ENCODE measurements at places on chromosomes 5 and 9.

DNA sequence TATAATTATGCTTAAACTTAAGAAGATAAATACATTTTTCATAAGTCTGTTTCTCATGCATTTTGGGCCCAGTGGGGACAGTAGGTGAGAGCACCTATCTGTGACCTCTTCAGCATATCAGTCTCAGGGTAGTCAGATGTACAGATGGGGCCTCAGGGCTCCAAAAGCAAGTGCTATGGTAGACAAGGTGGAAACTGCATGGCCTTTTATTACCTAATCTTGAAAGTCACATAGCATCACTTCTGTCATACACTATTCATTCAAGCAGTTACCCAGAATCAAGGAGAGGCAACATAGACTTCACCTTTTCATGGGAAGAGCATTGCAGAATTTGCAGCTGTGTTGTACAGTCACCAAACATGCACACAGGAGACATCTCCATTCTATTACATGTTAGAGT, 94.8 kb downstream of the SV2C start:
- no peak for DNase-seq

- DNase-seq: no peak
Observed at GRCh38 chr5:176425138-176425537, 8.8 kb upstream of the CLTB start.

DNA sequence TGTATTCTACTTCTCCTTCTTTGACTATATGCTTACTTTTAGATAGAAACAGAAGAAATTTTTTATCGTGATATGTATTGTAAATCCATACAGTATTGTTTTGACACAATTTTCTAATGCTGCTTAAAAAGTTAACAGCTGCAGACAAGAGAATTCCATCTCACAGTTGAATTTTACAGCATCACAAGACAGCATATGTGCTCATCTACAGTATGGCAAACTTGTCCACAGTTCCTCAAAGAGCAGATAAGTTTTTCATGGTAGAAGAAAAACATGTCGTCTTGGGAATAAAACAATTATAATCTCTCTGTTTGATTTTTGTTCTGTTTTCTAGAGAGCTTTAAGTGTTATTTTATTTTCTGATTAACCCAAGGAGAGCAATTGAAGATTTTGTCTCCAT, 438.5 kb upstream of the NUDT12 start:
- DNase-seq: no peak

DNA sequence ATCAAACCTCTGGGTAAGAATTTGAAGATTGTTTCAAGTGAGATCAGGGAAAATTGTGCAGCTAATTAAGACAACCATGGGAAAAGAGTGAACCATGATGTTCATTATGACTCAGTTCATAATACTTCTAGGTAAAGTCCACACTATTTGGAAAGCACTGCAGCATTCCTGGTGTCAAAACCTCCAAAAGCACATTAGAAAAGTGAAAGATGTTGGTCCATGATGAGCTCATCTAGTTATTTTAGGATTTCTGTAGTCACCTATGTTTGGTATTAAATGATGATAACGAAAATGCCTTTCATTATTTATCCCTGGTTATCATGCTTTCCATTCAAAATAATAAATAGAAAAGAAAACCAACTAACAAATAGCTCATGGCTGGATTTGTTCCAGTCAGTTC, 49.1 kb downstream of the PTCD2 start:
- DNase-seq: no peak

DNA sequence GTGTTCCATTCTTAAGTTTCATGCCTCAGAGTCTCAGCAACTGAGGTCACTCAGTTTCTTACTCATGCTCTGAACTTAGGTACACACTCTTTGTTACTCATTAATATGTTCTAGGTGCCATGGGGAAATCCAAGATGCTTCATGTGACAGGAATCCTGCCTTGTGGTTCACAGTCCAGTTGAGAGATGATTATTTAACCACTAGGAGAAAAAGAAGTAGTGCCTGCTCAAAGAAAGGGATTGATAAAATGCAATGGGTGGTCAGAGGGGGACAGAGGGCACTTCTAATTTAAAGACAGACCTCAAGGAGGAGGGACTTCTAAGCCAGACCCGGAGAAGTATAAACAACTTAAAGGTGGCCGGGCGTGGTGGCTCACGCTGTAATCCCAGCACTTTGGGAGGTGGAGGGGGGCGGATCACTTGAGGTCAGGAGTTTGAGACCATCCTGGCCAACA, 69.0 kb downstream of the UGCG start:
- no peak for DNase-seq

DNA sequence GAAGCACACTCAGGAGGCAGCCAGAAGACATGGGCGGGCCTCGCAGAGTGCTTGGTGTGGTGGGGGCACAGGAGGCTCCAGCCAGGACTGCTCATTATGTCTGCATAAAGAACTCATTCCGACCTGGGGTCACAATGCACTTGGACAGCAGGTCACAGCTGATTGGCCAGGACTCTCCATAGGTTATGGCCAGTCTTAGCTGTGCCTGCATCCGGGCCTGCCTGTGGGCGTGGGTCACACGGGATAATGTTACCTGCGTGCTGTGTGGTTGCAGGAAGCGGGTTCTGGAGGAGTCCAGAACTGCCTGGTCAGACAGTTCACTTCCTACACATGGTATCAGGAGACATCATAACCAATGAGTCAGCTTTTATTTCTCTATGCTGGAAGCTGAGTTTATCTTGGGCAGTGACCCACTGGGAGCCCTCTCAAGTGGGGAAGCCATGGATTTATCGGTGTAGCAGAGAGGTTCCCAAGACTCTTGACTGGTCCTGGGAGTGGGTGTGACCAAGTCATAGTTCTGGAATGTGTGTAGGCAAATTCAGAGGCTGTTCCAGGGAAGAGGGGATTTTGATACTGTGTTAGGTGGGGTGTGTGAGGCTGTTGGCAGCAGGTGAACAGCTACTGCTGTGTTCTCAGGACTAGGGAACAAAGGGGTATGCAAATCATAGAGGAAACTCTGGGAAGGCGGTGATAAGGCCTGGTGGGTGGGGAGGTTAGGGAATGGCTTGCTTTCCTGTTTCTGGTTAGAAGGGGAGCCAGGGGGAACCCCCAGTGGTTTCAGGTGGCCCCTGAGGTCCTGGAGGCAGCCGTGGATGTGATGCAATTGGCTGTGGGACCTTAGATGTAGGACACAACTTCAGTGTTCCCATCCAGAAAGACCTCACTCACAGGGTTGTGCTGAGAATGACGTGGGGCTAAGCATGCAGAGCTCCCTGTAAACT, 51.3 kb downstream of the ARHGEF37 start:
- no peak for DNase-seq

GRCh38 chr5:103263054-103263453, 4.5 kb downstream of the MACIR start:
- no peak for DNase-seq

DNA sequence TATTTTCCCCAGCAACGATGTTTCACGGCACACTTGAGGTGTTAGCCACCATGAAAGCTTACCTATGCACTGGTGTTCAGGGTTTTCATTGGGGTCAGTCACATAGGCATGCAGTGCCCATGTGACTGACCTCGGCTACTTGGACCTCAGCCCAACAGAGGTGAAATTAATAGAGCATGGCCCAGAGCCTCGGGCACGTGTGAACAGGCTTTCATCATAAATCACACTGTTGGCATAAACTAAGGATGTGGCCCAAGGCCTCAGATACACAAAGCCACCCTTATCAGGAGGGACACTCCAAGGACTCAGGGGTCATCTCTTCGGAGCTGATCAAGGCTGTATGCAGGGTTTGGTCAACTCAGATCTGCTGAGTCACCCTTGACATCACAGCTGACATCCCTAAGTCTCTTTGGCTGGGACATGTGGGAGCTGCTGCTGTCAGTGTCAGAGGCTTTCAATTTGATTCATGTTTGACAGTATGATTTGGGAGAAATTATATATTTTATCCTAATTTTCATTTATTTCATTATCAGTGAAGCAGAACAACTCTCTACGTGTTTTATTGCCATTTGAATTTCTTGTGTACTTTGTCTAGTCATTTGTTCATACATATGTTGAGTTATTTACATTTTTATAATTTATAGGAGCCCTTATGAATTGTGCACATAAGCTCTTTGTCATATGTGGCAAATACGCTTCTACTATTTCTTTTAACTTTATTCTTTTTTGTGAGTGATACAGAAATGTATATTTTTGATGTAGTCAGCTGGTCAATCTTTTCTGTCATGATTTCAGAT, 59.7 kb upstream of the ANKRD33B start:
- DNase-seq: no peak

GRCh38 chr5:168422431-168422830, 63.8 kb upstream of the RARS1 start:
- no peak for DNase-seq

DNA sequence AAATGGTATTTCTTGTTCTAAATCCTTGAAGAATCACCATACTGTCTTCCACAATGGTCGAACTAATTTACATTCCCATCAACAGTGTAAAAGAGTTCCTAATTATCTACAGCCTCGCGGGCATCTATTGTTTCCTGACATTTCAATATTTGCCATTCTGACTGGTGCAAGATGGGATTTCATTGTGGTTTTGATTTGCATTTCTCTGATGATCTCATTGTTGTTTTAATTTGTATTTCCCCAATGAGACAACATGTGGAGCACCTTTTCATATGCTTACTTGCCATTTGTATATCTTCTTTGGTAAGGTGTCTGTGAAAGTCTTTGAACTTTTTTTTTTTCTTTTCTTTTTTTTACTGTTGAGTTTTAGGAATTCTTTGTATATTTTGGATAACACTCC, 473.6 kb downstream of the KCTD16 start:
- DNase-seq: no peak

GRCh38 chr9:37262410-37262809, 142.0 kb downstream of the ZCCHC7 start:
- DNase-seq: no peak

DNA sequence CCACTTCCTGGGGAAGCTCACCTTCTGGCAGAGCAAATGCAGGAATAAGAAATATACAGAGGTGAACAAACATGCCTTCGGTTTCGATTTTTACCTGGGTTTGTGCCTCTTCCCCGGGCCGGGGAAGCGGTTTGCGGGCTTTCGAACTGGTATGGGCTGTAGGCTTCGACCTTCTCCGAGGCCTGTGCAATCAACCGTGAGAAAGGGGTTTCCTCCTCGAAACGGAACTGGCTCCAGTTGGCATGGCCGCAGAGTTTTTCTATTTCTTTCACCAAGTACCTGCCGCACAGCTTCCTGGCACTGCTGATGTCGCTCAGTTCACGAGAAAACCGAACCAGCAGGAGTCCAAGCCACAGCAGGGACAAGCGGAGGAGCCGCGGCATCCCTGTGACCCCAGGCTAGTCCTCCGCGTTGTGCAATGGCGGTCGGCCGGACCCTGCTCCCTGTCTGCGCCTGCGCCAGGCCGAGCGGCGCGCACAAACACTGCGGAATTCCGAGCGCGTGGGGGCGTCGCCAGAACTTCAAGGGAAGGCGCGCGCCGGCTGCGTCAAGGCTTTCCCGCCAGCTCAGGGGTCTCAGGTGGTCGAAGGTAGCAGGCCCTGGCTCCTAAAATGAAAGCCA, at the start of gene INSL6:
Gene INSL6, minus strand, starts transcription at position 420 of the 621 bp plus-strand sequence. Its CDS starts 37 bp downstream, at position 383.
- no peak for DNase-seq

DNA sequence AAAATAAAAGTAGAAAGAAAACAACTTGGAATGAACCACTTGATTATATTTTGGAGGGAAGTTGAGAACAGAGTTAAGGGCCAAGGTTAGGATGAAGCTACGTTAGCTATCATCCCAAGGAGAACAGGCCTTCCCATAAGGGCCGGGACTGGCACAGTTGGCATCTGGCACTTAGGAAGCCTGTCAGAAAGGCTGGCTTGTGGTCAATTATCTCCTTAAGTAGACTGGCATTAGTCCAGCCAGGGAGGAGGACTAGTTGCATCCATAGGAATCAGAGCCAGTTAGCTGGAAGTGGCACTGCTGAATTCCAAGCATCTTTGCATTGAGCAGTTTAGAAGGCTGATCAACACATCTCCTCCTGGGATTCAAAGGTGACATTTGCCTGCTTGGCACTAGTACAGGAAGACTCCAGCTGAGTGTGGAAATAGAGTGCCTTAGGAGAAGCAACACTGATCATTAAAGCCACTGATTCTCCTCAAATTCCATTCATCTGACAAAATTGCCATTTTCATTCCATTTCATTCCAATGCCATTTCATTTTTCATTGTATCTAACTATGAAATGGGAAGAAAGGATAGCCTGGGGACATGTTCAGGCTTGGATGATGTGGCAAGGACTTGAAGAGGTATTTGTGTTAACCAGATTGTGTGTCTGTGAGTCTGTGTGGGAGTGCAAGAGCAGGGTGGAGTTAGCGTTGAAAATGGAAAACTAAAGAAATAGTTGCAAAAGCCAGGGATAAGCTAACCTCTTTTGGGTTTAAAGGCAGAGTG, 5.5 kb downstream of the FOXB2 start:
- DNase-seq: no peak

GRCh38 chr9:80400624-80401230, 829.0 kb downstream of the TLE4 start:
- no peak for DNase-seq

DNA sequence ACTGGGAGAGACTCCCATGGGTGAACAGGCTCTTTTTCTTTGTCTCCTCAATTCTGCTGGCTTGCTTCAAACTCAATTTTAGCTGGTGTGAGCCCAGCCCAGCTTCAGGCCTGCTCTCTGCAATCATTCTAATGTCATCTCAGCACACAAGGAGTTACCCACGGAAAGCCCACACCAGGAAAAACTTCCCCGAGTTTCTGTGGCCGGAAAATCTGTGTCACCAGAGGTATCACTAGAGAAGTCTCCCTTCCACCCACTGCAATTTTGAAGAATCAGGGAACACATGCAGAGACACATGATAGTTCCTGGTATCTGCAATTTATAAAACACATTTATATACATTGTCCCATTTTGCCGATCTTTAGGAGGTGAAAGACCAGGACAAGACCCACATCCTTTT, 13.5 kb upstream of the NDFIP1 start:
- DNase-seq: no peak

DNA sequence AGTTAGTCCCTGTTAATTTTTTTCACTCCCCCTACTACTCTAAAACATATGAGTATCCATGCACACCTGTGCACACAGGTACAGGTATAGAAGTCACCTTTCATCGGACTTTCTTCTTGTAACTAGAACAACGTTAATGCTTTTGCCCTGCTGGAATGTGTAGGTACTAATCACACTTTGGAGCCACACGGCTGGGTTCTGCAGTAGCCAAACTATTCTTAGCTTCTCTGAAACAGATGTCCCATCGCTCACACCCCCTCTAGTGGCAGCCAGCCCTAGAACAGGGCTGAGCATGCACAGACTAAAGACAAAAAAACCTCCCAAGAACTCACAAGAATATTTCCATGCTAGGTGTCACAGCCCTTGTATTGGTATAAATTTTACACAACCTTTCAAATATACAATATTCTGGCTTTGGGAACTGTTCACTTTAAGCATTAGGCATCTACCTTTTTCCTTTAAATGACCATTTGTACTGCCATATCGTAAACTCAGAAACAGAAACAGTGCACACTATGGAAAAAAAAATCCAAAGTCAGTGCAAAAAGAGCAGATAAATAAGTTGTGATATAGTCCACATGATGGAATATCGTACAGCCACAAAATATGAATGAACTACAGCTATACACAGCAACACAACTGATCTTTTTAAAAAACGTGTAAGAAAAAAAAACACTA, 64.0 kb downstream of the RETREG1 start:
- peak; percentile 12 for DNase-seq

GRCh38 chr9:137607141-137607857, 1.8 kb downstream of the ARRDC1 start:
- no peak for DNase-seq

All from activated T-helper 2 cell treated with anti-CD3 and anti-CD28 coated beads, Interferon-gamma antibody, Interleukin-2, Interleukin-4, amounts not matched to agents 10 μg/mL and 5 μg/mL and 100 μg/mL, durations not matched to agents 14 hours and 24 hours and 36 hours (primary cell).